Activated CD8-positive, alpha-beta memory T cell treated with anti-CD3 and anti-CD28 coated beads for 4 hours (primary cell): ENCODE measurements at places on chromosomes 5 and 9.

DNA sequence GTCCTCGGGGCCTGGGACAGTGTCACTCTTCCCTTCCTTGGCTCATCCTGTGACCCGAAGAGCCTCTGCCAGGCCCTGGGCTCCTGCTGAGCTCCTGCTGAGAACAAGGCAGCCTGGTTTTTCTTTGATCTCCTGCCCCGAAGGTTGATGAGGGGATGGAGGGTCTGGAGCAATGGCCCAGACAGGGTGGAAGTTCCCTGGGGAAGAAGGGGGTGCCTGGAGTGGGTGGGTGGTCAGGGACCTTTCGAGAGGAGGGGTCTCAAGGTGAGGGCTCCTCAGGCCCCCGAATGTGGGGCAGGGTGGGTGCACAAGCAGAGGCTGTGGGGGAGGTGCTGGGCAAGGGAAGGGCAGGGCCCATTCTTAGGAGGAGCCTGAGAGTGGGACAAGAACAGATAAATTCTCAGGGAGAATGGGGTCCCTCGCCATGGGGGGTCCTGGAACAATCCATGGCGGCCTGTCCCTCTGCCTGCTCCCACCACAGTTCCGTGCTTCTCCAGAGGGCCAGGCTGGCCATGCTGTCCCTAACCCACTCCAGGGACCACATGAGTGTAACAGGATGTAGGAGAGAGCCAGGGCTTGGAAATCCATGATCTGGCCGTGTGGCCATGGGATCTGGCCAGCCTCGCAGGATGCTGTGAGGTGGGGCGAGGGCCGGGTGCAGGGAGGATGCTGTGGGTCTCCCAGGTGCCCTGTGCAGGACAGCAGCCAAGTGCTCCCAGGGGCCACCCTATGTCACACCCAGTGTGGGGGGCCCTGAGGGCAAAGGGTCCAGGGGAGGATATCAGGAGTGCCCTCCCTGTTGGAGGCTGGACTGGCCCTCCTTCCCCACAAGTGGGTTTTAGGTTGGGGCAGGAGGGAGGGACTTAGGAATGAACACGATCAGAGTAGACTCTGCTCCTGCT, 128.5 kb upstream of the LPCAT1 start:
- no peak for DNase-seq

GRCh38 chr5:76273206-76273885, 129.7 kb upstream of the IQGAP2 start:
- DNase-seq: no peak

DNA sequence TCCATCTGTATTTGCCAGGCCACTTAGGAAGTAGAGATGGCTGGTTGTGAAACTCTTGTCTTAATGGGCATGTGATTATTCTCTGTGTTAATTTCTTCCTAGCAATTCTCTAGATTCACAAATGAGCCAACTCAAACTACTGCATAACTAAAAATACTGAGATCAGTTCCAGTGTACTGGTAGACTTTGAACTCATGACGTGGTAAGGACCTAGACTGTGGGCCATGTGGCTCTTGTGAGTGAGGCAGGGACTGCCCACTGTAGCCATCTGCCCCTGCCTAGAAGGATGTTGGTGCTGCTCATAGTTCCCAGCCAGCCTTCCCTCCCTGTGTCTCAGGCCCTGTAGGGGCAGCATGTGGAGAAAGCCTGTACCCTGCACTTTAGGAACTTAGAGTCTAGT, 47.4 kb downstream of the CYSTM1 start:
- DNase-seq: no peak

DNA sequence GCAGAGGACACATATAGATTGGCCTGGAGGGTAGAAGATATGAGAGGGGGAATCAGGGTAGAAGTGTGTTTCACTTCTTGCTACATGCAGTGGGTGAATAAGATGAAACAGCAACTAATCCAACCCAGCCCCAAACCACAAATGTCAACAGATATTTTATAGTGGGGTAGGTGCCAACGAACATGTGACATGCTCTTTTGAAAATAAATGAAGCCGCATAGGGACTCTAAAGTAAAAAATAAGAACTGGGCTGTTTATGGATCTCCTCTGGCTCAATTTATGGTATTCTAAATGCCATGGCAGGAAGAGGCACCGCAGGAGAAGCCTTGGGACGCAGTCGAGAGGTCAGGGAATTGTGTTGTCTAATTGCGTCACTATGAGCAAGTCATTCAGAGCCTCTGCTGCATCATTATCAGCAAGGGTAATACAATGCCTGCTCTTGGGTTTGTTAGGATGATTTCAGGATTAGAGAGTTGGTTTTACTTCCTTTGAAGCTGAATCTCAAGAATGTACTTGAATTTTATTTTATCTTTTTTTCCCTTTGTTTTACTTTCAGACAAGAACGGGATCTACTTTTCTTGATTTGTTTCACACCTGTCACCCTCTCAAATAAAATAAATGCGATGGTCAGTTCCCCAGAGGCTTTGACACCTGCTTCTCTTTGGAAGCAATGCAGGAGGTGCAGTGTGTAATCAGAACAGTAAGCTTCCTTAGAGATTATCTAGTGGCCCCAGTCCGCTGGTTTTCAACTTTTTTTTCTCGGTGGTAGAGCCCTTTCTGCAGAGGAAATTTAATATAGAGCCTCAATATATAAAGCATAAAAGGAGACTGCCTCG, 375.6 kb upstream of the CLINT1 start:
- DNase-seq: no peak

- DNase-seq: no peak
Observed at GRCh38 chr9:94941211-94941875, 214.8 kb downstream of the AOPEP start.

DNA sequence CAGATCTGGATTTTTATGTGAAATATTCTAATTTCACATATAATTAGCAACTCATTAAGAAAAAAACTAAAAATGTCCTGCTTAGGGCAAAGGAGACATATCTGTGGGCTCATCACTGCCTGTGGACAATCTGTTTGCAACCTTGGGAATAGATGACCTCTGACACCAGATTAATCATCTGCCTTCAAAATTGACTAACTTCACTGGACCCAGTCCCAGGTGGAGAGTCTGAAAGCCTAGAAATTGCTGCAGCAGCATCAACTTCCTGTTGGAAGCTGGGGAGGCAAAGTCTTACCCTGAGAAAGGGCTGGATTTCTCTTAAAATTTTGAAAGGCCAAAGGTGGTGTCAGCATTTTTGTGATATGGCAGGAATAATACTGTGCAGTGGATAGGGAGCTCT, 76.3 kb upstream of the TNC start:
- no peak for DNase-seq

DNA sequence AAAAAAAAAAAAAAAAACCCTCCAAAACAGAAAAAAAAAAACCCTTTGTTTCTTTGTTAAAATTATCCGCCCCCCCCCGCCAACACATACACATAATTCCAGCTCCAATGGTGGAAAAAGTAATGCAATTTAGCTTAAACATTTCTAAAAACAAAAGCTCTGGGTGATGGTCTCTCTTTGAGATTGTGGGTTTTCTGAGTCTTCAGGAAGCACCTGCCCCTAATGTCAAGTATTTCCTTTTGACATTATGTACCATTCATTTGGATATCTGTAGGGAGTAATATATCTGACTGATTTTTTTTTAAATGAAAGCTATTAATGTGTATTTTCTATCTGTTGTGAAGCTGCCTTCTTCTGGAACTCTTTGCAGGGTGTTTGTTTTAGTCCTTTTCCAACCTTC, 389.7 kb downstream of the TAF11L14 start:
- DNase-seq: no peak

- DNase-seq: no peak
Observed at GRCh38 chr5:82388181-82388580, 110.0 kb upstream of the RPS23 start.

- DNase-seq: no peak
Observed at GRCh38 chr9:93258818-93259489, 75.0 kb downstream of the WNK2 start.

- no peak for DNase-seq
Observed at GRCh38 chr9:77450085-77450475, 198.0 kb downstream of the GNA14 start.

DNA sequence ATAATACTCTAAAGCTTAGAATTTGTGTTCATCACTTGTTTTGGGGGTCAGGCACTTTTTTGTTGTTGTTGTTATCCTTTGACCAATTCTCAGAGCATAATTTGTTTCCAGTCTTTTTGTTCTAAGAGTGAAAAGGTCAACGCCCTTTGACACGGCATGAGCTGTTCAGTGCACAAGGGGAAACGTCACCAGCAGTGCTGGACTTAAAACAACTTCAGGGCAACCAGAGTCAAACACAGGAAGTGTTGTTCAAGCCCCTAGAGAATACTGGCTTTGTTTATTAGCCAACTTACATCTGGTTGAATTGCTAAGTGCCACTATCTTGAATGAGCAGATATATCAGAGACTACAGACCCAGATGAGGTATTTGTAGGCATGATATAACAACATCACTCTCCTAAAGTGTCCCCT, 368.9 kb downstream of the TMEM161B start:
- DNase-seq: no peak

GRCh38 chr9:23342291-23342690, 483.7 kb downstream of the ELAVL2 start:
- no peak for DNase-seq

- DNase-seq: no peak
Observed at GRCh38 chr5:43304525-43304924, 8.7 kb downstream of the HMGCS1 start.

- no peak for DNase-seq
Observed at GRCh38 chr9:75612205-75612604, 278.3 kb upstream of the PCSK5 start.

- no peak for DNase-seq
Observed at GRCh38 chr9:71383308-71383940, 262.0 kb upstream of the TRPM3 start.

DNA sequence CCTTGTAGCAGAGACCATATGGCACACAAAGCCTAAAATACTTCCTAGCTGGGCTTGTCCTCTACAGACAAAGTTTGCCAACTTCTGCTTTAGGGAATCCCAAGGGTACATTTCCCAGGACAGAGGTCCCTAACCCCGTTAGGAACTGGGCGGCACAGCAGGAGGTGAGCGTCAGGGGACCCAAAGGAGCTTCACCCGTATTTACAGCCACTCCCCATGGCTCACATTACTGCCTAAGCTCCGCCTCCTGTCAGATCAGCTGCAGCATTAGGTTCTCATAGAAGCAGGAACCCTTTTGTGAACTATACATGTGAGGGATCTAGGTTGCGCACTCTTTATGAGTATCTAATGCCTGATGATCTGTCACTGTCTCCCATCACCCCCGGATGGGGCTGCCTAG, 88.5 kb upstream of the TRPM3 start:
- no peak for DNase-seq

DNA sequence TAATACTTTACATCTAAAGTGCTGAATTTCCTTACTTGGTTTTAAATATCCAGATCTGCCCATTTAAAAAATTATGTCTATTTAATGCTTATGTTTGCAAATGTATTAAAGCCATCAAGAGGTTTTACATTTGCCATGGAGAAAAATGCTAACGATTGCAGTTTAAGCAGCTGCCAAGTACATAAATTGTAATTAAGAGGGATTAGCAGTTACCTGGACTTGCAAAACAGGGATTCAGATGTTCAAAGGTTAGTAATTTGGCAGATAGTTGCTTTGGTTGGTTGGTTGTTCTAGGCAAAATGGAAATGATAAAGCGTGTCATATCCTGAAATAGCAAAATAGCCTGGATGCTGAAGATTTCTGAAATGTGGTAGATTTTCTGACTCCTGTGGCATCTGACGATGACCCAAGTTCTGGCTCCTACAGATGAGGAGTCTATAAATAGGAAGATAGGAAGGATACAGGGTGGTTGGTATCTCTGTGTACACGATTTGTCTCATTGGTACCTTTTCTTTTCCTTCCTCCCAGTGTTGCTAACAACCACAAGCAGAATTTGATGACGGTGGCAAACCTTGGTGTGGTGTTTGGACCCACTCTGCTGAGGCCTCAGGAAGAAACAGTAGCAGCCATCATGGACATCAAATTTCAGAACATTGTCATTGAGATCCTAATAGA, 282.9 kb downstream of the NR3C1 start:
- DNase-seq: no peak

GRCh38 chr5:6583049-6583880, 49.6 kb downstream of the NSUN2 start:
- no peak for DNase-seq

DNA sequence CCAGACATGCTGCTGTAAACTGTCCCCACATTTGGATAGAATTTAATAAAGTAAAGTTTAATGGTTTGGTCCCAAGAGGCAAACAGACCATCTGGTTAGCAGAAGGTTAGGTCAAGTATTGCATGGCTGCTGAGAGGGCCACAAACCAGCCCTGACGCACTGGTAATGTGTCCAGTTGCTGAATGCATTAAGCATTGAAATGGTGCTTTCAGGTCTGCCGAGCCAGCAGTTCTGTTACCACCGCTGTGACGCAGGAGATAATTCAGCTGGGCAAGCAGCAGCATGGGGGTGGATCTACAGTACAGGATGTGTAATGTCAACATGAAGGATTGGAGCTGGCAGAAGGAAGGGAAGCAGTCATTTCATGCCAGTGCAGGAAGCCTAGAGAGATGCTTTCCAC, 16.0 kb downstream of the ZNF462 start:
- no peak for DNase-seq

GRCh38 chr9:69532396-69532795, 139.8 kb downstream of the APBA1 start:
- no peak for DNase-seq

GRCh38 chr5:112738191-112738560, 491 bp downstream of the APC start:
- no peak for DNase-seq

GRCh38 chr9:96522366-96522765, 72.4 kb downstream of the HABP4 start:
- no peak for DNase-seq

DNA sequence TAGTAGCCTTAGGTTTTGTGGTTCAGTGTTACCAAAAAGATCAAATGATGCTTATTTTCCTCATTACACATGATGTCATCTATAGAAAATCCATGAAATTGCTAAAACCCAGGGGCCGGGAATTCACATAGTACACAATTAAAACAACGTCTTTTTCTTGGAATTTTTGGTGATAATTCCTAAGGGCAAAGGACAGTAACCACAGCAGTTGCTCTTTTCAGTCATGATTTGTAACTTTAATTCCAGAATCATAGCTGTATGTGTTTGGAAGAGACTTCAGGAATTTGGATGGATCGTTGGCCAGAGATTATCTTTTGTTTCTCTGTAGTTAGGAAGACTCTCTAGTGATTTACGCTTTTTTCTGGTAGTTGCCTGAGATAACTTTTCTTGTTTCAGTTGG, 748.7 kb downstream of the TLE4 start:
- DNase-seq: no peak

DNA sequence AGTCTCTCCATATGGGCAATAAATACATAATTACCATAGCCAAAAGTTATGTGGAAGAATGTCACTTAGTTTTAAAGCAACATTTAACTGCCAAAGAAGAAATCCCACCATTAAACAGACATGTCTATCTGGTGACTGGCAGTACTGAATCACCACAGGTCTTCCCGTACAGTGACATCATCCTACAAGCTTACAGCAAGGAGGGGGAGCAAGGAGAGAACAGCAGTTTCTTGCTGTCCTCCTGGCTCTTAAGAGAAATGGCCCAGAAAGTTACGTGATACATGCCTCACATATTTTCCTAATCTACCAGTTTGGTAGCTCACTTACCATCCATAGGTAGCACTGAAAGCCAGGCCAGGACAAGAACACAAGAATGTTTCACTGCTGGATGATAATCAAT, 671.0 kb downstream of the DMRTA1 start:
- DNase-seq: no peak
